Activated naive CD4-positive, alpha-beta T cell (primary cell): ENCODE measurements at places on chromosomes 12 and 14.

DNA sequence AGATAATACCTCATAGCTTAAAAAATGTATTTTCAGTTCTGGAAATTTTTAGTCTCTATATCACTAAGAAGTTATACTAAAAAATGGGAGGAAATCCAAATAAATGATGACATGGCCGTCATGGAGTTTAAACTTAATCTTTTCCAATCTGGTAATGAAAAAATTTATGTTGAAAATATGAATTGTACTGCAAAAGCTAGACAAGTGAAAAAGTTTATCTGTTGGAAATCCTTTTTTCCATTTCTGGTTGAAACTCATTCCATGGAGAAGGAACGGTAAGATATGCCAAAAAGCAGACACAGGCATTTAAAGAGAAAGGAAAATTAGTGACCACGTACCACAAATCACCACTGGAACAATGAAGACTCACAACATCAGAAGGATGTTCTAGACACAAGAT lies 314.2 kb upstream of the PRICKLE1 start:
- DNase-seq, result no peak

- DNase-seq, result no peak
These were observed 16.3 kb downstream of the ZBTB39 start for GRCh38 chr12:56989861-56990610.

DNA sequence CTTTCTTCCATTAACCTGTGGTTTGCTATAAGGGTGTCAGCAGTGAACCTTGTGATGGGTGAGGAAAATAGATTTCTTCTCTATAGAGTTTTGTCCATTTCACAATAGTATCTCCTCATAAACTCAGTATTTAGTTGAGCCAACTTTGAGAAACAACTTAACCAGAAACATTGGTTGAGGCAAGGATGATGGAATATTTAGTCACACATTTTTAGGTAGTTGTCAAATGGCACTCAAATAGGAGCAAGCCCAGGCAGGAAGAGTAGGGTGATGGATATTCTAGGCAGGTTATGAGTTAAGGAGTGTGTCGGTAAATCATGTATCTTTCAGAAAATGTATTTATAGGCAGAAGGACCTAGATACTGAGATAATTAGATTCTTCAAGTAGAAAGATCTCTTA lies 1267.6 kb downstream of the SLC16A7 start:
- DNase-seq, result no peak

DNA sequence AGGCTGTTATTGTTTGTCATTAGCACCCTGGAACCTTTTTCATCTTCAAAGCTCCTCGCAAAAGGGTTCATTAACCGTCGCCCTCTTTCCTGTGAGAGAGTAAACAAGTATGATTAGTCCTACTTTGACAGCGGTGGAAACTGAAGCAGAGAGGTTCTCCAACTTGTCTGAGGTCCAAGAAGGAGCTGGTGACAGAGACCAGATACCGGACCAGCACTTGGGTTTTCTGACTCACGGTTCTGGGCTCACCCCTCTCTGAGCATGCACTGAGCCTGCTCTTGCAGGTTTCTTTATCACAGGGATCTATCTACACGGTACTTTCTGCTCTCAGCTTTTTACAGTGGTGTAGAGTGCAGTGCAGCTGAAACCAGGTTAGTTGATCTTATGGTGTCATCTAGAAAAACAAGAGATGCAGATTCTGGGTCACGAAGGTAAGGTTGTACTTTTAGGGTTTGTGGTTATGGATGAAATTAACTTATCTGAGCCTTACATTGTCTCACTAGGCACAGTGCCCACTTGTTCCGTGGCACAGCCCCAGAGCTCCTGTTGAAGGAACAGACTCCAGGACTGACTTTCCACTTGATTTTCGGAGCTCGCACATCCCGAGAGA lies 62.1 kb downstream of the PPP2R5C start:
- DNase-seq, result no peak
